CD4-positive, alpha-beta T cell treated with Interleukin-15 for 4 hours (primary cell): ENCODE measurements at places on chromosomes 2 and 18.

GRCh38 chr2:136072621-136073020, 45.3 kb downstream of the CXCR4 start:
- no peak for DNase-seq

DNA sequence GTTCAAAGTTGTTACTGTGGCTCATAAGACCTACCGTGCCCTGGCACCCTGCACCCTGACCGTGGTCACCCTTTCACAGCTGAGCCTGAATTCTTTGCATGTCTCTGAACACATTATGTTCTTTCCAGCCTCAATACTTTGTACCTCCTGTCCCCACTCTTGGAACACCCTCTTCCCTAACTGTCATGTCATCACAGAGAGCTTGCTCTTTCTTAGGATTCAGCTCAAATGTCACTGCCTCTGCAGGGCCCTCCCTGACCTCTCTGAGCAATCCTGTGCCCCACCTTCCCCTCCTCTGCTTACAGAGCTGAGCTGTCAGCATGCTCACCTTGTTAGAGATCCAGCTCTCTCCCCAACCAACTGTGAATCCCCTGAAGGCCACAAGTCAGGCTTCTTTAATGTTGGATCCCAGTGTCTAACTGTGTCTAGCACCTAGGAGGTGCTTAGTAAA, 15.0 kb downstream of the PRKAG3 start:
- DNase-seq = no peak

DNA sequence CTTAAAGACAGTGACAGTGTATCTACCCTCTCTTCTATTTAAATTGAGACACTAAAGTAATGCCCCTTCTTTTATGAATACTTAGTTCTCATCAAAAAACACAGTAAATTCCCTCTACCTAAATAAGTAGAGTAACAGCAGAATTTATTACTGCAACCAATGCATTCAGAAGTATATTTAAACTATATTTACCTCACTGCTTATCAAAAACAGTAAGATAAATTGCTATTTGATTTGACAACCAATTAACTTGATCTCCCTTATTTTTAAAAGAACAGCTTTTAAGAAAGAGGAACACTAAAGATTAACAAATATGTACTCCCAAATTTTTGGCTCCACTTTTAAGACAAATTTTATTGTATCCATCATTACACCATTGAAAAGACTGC, 4.8 kb downstream of the SATB2 start:
- no peak for DNase-seq

DNA sequence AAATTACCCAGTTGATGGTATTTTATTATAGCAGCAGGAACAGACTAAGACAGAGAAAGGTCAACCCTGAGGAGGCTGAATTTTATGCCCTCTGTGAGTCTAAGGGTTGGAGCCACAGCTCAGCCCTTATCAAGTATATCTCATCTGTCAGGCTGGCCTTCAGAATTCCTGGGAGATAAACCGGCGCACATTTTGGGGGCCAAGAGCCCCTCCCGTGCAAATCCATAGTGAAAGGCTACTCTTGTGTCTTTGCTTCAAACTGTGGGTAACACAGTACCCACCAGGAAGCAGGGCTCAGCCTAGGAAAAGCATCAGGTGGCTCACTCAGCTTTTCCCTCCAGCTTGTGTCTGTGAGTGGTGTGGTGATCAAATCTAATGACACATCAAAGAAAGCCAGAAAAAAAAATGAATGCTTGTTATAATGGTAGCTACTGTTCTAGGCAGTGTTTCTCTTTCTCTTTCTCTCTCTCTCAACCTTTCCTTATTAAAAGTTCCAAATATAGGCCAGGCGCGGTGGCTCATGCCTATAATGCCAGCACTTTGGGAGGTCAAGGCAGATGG, 25.0 kb upstream of the ASXL2 start:
- DNase-seq = no peak

GRCh38 chr18:42338683-42339082, 383.6 kb downstream of the PIK3C3 start:
- no peak for DNase-seq

GRCh38 chr18:69958422-69958821, 10.7 kb upstream of the CD226 start:
- DNase-seq = peak; percentile 48

DNA sequence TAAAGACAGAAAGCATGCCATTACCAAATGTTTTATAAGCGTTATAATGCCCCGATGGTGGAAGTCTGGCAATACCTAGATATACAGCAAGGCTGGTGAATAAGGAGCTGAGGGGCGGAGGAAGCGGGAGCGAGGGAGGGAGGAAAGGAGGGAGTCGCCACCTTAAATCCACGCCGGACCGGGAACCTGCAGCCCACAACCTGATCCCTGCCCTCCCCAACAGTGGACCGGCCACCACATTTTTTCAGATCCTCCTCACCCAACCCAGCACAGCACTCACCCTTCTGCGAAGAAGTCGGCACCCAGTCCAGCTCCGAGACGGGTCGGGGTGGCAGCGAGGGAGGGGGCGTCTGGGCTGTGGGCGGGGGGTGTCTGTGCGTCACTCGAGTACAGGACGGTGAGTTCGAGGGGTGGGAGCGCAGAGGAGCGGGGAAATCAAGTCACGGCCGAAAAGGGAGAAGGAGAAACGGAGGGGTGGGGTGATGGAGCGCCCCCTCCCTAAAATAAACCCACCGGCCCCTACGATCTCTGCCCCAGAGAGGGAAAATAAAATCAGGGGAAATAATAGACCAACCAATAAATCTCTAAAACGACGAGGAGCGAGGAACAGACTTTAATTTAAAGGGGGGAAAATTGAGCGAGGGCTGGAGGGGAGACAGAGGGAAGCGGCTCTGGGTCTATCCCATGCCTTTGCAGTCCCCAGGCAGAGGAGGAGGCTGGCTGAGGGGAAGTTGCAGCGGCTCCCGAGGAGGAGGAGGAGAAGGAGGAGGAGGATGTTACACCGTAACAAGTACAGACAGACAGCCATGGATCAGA, 96.5 kb upstream of the SERTAD2 start:
- peak; percentile 28 for DNase-seq

GRCh38 chr2:75025216-75025615, 66.8 kb downstream of the POLE4 start:
- DNase-seq = no peak

DNA sequence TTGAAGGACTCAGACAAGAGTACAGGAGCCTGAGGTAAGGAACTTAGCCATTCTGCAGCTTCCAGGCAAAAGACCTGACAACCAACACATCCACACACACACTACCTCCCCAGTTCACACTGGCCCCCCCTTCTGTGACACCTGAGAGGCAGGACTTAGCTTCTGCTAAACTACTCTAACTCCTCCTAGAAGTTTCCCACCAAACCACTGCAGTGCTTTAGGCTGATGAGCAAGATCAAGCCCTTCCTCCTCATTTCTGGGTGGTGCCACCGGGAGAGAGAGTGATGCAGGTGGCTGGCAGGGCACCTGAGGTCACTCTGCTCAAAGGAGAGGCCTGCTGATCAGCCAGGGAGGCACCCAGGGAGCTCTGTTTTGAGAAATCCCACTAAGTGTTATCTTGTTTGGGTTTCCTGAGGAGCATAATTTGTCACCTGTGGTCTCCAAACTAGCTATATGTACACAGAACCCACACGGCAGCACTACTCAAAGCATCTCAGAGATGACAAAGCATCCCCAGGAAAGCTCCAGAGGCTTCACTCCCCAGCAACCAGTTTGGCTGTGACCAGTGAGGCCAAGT, 188.4 kb downstream of the MYO5B start:
- DNase-seq = no peak

DNA sequence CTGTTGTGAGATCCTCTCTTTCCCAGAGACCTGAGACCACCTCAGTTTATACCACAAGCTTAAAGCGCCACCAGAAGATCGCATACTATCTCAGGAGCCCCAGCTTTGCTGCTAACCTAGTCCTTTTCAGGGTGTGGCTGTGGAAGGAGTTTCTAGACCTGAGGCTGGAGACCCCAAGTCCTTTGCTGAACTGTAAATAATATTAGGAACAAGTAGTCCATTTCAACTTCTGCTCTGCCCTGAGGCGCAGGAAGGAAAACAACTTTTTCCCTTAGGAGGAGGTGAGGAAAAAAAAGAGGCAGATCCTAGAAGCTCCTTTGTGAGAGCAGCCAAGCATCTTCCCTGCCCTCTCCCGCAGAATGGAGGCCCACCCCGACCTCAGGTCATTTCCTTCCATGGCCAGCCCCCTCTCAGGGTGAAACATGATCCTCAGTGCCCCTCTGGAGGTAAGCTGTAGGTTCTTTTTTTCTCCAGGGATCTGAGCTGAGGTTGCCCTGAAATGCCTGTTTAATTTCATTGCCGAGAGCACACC, 122.8 kb upstream of the LGALSL start:
- DNase-seq = no peak

DNA sequence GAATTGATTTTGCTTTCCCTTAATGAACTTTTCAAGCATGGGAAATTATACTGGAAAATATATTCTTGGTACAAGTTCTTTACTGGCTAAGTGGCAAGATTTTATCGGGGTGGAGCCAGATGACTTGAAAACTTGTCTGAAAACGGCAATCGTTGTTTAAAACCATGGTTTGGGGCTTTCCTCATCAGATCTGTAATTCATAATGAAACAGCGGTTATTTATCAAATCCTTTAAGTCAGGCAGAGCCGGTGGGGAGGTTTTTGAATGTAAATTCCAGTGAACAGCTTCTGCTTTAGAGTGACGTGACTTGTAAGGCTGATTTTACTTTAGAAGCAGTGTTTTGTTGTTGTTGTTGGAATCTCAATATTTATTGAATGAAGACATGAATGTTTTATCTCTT, 2.6 kb downstream of the SEC11C start:
- DNase-seq = no peak

DNA sequence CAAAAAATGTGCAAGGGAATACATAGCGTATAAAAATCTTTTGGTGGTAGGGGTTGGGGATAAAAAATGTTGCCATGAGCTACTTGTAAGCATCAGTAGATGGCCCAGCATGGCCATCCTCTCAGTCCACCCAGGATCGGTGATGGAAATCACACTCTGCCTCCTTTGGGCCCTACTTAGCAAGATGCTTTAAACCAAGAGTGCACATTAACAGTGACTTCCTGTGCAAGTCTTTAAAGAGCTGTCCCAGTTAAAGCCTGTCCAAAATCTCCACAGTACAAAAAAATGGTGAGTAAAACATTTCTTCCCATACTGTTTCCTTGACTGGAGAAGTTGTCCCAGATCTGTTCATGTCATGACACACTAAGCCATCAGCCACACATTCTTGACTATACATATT, 18.0 kb downstream of the ANKRD44 start:
- DNase-seq = no peak

- DNase-seq = no peak
These were observed 77.5 kb upstream of the ITPRID2 start for GRCh38 chr2:181814057-181814491.

GRCh38 chr2:218894151-218894879, 13.7 kb downstream of the WNT10A start:
- DNase-seq = no peak

DNA sequence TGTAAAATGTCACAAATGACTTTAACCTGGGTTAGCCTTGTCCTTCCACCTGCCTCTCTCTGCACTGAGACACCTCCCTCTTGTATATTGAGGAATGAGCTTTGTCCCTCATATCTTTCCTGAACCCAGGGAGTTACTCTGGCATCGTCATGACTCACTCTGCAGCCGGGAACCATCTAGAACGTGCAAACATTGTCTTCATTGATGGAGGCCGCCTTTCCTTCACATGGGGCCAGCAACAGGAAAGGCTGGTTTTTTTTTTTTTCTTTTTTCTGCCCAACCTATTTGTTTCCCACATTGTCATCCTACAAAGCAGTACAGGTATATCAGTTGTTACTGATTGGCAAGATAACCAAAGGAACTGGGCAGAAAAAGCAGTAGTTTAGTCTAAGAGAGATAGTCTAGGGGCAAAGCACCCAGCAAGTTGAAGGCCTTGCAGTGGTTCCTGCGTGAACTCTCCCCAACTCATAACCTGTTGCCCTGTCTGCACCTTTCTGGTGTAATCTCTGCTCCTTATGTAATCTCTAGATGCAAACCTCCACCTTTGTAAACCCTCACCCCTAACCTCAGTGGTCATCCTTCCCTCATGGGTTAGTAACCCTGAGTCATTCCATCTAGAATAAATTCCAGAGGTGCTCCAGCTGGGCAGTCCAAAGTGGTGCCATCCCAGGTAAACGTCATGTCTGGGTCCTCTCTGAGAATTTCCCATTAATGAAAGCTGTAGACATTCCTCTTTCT, 38.3 kb downstream of the SLC40A1 start:
- no peak for DNase-seq

- no peak for DNase-seq
These were observed 179.4 kb upstream of the ARL4C start for GRCh38 chr2:234676109-234676782.

GRCh38 chr18:28684746-28685355, 507.9 kb upstream of the CDH2 start:
- DNase-seq = no peak

DNA sequence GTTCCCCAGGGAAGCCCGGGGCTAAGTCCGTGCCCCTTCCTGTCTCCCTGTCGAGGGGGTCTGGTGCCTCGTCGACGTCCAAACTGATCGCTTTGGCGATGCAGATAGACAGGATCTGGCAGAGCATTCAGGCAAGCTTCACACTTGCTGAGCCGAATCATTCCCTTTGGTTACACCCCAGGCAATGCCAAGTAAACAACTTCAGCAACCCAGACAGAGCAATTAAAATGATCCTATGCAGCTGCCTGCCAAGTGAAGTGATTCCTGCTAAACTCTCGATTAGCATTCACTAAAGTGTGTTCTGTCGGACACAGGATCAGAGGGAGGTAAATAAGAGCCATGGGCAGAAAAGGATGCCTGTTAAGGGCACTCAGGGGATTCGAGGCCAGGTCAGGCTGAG, 108.2 kb upstream of the RAB12 start:
- no peak for DNase-seq

GRCh38 chr2:98090951-98091350, 4.0 kb downstream of the VWA3B start:
- no peak for DNase-seq

DNA sequence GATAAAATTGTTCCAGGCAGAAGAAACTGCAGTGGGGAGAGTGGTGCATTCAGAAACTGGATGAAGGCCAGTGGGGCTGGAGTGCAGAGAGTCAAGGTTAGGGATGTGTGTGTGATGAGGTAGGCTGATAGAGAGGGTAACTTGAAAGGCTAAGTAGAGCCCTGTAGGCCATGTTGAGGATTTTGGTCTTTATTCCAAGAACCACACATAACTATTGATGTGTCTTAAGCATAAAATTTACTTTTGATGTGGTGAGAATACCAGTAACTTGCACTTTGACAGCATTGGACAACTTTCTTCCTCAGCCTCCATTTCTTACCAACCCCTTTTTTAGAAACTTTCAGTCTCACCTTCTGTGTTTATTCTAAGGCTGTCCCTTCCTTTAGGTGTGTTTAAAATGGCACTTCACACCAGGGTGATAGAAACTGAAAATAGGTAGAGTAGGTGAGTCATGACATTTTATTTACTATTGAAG, 22.6 kb downstream of the MTX2 start:
- no peak for DNase-seq

- DNase-seq = no peak
These were observed 61.0 kb upstream of the EPB41L3 start for GRCh38 chr18:5604778-5605177.

- DNase-seq = no peak
These were observed 4.3 kb downstream of the DBI start for GRCh38 chr2:119371111-119371510.
